Activated CD4-positive, alpha-beta T cell treated with anti-CD3 and anti-CD28 coated beads for 4 hours (primary cell): ENCODE measurements at places on chromosomes 7 and 10.

DNA sequence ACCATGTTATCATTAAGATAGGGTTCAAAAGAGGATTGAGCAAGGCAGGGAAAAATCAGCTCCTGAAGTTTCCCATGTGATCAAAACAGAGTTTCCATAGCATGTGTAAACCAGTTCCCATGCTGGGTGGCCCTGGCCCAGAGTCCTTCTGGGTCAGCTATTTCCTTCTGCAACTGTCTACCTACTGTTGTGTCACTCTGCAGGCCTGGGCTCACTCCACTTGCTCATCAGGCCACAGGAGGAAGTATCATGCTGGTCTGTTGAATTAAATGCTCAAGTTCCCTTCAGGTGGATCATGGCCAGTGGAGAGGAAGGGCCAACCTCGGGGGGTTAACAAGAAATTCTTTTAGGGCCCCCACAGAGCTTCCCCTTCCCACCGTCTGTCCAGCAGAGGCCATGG is 104.7 kb downstream of the GFRA1 start:
- DNase-seq: no peak

GRCh38 chr7:116283595-116284204 is 73.4 kb downstream of the TES start:
- no peak for DNase-seq

DNA sequence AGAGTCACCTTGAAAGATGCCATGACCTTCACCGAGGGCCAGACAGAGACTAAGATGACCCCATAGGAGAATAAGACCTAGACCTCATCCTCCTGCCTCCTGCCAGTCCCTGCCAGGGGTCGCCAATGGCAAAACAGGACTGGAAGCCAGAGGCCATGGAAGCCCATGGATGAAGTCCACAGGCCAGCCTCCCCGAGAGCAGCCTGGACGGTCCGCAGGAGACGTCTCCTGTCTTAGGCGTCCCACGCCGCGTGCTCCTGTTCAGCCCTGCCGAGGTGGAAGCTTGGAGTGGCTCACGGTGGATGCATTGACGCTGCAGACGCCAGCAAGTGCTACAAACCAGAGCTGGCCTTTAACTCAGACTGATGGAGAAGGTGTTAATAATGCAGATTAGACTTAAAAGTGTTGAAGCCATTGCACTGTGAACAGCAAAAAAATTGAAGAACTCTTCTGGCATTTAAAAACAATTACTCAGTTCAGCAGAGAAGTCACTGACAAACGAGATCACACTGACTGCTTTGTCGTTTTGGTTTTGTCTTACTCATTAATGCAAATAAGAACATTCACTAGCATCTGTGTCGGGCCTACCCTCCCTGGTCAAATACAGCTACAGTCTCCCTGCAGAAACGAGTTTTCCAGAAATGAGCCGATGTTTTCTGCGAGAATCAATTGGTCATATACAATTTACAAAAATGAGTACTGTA is 38.1 kb upstream of the FAM20C start:
- DNase-seq: no peak

DNA sequence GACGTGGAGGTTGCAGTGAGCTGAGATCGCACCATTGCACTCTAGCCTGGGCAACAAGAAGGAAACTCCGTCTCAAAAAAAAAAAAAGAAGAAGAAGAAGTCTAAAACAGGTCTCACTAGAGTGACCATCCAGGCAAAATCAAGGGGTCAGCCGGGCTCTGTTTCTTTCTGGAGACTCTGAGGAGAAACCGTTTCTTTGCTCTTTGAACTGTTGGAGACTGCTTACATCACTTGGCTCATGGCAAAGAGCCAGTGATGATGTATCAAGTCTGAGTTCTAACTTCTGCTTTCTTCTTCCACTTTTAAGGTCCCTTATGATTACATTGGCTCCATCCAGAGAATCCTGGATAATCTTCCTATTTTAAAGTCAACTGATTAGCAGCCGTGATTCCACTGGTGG is 306.8 kb downstream of the WDR11 start:
- DNase-seq: no peak

- no peak for DNase-seq
These were observed 23.4 kb downstream of the ATOH7 start for GRCh38 chr10:68208424-68209042.

GRCh38 chr10:130065251-130065650 is 45.4 kb downstream of the C10orf143 start:
- DNase-seq: no peak

- no peak for DNase-seq
These were observed 2.6 kb downstream of the ZC3HAV1 start for GRCh38 chr7:139106959-139107358.

- DNase-seq: no peak
These were observed 7.5 kb downstream of the FBH1 start for GRCh38 chr10:5897504-5897903.

- no peak for DNase-seq
These were observed 830 bp downstream of the RAB18 start for GRCh38 chr10:27504808-27505460.

DNA sequence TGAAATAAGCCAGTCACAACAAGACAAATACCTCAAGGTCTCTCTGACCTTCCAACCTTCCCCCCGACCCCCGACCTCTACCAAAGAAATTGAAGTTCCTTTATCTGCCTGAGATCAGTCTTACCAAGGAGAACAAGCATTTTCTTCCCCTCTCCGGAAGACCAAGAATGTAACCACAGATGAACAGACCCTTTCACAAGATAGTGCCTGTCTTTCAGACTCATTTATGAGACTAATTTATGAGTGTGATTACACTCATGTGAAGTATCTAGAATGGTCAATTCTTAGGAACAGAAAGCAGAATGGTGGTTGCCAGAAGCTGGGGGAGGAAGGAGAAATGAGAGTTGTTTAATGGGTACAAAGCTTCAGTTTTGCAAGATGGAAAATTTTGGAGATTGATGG is 108.9 kb upstream of the MKLN1 start:
- no peak for DNase-seq

DNA sequence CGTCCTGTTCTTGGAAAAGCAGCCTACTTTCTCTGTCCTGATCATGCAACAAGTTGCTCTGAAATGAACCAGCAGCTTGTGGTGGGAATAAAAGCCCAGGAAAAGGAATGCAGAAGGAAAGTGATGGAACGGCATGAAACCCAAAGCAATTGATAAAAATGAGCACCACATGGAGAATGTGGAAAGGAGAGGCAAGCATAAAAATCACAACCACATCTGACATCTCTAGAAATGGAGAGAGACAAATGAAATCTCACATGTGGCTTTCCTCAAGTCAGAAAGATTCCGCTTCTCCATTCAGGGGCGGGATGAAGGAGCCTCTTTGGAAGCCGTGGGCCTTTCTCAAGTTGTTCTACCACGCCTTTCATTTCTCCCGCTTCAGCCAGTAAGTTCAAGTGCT is 631.7 kb upstream of the GALNT17 start:
- DNase-seq: no peak

DNA sequence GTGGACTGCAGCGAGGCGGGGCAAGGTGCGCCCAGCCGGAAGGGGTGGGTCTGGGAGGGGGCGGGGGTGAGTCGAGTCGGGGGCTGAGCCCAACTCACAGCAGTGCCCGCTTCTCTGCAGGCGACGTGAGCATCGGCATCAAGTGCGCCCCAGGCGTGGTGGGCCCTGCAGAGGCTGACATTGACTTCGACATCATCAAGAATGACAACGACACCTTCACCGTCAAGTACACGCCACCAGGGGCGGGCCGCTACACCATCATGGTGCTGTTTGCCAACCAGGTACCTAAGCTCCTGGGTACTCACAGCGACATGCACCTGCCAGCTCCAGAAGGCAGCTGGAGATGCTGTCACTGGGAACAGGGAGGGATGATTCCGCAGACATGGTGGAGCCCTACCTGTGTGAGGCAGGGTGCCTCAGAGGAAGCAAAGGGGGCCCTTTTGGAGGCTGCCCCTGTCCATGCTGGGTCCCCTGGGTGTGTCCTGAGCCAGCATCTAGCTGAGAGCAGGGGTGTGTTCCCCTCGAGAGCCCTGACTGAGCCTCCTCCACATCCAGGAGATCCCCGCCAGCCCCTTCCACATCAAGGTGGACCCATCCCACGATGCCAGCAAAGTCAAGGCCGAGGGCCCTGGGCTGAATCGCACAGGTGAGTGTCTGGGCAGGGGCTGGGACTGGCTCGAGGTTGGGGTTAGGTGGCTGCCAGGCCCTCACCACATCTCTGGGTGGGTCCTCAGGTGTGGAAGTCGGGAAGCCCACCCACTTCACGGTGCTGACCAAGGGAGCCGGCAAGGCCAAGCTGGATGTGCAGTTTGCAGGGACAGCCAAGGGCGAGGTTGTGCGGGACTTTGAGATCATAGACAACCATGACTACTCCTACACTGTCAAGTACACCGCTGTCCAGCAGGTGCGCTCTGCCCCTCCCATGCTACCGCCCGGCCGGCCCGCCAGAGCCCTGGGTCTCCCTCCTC is 12.8 kb downstream of the FLNC start:
- DNase-seq: no peak

- no peak for DNase-seq
These were observed 120.3 kb upstream of the PTPRZ1 start for GRCh38 chr7:121752706-121753105.

DNA sequence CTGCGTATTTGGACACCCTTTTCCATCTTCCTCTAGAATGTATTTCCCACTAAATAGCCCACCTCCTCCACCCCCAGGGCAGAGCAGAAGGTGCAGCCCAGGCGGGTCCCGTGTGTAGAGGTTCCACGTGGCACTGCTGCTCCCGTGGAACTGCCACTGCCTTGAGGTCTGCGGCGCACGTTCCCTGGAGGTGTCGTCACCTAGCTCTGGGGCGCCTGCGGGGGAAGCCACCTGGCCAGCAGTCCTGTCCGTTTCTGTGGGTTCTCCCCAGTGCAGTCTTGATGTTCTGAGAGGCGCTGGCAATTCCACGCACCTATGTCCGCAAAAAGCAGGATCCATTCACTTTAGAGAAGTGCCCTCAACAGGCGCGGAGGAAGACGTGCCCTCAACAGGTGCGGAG is 21.9 kb downstream of the BNIP3 start:
- no peak for DNase-seq

DNA sequence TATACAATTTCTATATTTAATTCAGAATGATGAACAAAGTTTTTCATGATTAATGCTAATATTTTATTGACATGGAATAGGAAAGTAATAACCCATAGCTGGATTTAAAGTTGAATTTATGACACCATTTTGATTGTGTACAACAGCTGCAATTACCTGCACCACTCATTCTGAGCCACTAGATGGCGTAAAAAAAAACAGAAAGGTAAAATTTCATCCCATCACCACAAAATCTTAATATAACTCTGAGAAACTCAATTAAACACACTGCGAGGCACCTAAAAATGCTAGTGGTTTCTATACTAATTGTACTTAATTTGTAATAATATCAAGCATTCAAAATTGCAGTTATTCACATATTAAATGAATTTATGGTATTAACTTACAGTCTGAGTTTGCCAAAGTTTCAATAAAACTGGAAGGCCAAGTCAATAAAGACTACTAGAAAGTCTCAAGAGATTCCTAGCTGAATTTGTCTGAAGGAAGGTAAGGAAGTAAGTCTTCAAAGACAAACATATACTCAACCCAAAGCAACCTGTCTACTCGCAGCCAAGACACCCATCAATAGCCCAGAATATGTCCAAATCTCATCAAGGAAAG is 182.5 kb downstream of the SKAP2 start:
- peak; percentile 19 for DNase-seq

- DNase-seq: no peak
These were observed 5.5 kb upstream of the IRF5 start for GRCh38 chr7:128931965-128932861.

DNA sequence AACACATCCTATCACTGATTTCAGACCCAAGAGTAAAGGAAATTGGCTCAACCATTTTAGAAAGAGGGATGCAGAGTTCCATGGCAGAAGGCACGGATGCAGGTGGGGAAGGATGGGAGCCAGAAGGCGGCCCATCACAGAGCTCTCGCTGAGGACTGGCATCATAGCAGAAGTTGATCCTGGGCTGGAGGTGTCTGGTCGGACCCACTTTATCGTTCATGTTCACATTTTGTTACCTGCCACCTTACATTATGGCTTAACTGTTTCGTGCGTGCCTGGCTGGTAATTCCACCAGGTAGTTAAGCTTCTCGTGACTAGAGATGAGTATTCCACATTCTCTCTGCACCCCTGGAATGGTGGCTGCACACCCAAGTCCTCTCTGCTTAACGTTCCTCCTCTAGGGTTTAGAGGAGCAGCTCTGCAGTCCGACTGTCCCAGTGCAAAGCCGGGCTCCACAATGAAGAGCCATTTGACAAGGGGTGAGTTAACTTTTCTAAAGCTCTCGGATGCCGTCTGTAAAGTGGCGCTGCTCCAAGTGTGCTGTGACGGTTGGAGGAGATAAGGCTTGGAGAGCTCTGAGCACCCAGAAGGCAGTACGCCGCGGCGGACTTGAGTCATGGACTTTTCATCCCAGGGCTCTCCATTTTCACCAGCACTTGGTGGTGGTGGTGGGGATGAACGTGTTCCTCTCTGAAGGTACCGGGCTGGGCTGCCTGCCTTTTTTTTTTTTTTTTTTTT is 157.1 kb upstream of the SHH start:
- no peak for DNase-seq

GRCh38 chr7:128899392-128899791 is 11.1 kb downstream of the KCP start:
- no peak for DNase-seq

- no peak for DNase-seq
These were observed 83.4 kb downstream of the VOPP1 start for GRCh38 chr7:55488804-55489340.

DNA sequence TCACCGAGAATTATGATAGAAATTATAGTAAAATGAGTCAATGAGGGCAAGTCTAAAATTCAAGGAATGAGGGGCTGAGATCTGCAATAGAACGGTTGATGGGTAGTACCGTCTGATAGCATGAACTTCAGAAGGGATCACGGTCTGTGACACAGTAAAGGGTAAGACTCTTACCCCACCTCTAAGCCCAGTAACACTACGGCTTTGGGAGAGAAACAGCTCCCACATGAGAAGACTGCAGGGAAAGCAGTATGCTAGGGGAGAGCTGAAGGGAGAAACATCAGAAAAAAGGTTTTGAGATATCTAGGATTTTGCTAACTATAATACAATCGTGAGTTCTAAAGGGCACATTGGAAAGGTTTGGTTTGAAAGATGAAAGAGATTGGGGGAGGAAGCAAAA is 12.8 kb upstream of the AKAP9 start:
- no peak for DNase-seq

- DNase-seq: no peak
These were observed 485.9 kb upstream of the DPP6 start for GRCh38 chr7:153566324-153566723.

GRCh38 chr10:85666987-85667386 is 699.6 kb downstream of the GRID1 start:
- no peak for DNase-seq

DNA sequence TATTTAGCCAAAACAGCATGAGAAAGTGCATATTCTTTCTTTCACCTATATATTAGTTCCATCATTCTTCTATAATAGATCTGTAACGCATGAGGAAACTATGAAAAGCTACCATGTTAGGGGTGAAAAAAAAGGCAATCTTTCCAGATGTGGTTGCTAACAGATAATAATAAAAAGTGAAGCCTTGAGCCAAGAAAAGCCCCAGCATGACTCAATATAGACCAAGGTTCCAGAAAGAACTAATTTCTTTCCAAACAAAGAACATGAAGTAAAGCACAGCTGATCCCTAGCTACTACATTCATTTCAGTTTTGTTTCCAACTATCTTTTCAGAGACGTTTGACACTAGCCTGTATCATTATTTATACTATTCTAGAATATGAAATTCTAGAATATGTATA is 16.4 kb downstream of the ARL4A start:
- no peak for DNase-seq

- no peak for DNase-seq
These were observed 57.5 kb downstream of the KLHDC10 start for GRCh38 chr7:130127821-130128317.

- DNase-seq: no peak
These were observed 74.4 kb upstream of the PRLHR start for GRCh38 chr10:118669835-118670234.
